Activated naive CD4-positive, alpha-beta T cell treated with anti-CD3 and anti-CD28 coated beads, Interleukin-2, amount 10 ng/mL, durations not matched to agents 7 days and 5 days (primary cell): ENCODE measurements at places on chromosomes 5 and 9.

DNA sequence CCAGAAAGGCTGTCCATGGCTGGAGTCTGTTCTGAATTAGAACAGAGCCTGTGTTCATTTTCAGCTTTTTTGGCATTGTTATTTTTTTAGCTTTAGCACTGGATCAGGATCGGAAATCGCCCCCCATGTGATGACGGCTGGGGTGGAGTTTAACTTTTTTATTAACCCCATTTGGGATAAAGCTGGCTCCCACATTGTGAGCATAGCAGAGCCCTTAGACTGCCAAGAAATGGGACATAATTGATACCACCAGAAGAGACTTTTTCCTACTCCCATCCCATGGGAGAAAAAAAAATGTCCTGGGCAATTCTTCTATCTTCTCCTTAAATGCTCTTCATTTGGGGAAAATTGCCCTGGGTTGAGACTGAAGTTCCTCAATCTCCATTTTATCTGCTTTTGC lies 52.4 kb downstream of the SLIT3 start:
- no peak for DNase-seq

DNA sequence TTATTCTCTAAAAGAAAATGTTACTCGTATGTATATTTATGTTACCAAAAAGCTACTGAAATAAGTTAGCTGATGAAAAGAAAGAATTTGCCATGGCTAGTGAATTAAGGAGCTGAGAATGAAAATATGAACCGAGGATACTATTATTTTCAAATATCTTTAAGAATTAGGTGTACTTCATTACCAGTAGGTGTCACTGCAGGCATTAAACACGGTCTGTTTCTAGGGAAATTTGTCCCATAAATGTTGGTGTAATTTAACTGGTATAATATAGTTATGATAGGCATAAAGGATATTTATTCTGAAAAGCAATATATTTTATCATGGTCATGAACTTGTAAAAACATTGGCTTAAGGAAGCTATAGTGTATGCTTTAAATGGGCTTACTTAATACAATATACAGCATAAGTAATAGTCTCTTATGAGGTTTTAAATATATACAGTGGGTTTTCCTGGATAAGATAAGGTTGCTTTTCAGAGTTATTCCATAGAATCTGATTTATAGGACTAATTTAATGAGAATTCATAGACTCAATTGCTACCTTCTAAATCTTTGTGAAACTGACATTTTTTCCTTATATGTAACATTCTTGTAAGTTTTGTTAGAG lies 72.4 kb upstream of the MPDZ start:
- DNase-seq, result no peak

- DNase-seq, result no peak
Observed at GRCh38 chr9:69874301-69875060, 53.9 kb downstream of the CFAP95 start.

DNA sequence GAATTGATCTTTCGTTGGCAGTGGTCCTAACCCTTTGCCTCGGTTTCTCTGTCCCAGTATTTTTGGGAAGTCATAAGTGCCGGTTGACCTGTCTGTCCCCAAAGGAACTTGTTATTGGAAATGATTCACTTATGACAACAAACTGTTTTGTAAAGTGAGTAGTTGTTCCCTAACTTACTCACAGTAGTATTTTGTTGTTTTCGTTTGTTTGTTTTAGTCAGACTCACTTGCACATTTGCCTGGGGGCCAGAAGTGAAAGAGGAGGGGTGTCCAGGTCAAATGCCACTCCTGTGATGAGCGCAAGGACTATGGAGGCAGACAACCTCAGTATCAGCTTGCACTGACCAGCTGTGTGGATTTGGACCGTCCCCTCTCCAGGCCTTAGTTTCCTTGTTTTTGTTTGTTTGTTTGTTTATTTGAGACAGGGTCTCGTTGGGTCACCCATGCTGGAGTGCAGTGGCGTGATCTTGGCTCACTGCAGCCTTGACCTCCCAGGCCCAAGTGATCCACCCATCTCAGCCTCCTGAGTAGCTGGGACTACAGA lies 47.3 kb downstream of the ANKRD55 start:
- no peak for DNase-seq

GRCh38 chr5:72633649-72634048 lies 126.4 kb upstream of the ZNF366 start:
- no peak for DNase-seq

- DNase-seq, result no peak
Observed at GRCh38 chr5:2680979-2681378, 70.5 kb downstream of the IRX2 start.

DNA sequence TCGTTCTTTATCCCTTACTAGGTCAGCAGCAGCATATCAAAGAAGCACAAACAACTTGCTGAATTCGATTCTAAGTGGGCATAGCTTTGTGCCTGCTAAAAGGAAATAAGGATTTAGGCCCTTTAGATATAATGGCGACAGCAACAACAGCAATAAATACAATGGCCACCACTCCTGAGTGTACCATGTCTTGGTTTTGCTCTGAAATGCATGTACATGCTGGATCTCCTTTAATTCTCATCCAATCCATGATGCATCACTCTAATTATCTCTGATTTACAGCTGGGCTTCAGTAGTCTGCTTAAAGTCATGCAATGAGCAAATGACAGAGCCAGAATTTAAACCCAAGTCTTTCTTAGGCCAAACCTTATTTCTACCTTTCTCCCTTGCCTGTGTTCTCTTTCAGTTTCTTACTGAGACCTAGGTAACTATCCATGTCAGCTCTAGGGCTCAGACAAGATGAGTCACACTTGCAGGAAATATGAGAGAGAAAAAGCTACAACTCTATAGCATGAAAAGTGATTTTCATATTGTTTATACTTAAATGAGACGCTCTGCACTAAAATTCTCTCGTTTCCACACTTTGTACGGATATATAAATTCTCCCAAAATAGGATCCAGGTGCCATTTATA lies 111.8 kb downstream of the HMHB1 start:
- DNase-seq, result no peak

- peak; percentile 52 for DNase-seq
Observed at GRCh38 chr5:139481122-139481533, 1.4 kb downstream of the STING1 start.

GRCh38 chr9:124869466-124869985 lies 7.6 kb downstream of the ARPC5L start:
- peak; percentile 65 for DNase-seq

GRCh38 chr5:142810743-142811290 lies 40.6 kb downstream of the ARHGAP26 start:
- no peak for DNase-seq

- DNase-seq, result no peak
Observed at GRCh38 chr5:116554764-116555163, 19.9 kb downstream of the SEMA6A start.

GRCh38 chr5:6705088-6705487 lies 8.1 kb upstream of the TENT4A start:
- no peak for DNase-seq

GRCh38 chr9:135994501-135995192 lies 33.5 kb upstream of the UBAC1 start:
- DNase-seq, result no peak

GRCh38 chr5:179837076-179838011 lies 16.6 kb downstream of the SQSTM1 start:
- no peak for DNase-seq

DNA sequence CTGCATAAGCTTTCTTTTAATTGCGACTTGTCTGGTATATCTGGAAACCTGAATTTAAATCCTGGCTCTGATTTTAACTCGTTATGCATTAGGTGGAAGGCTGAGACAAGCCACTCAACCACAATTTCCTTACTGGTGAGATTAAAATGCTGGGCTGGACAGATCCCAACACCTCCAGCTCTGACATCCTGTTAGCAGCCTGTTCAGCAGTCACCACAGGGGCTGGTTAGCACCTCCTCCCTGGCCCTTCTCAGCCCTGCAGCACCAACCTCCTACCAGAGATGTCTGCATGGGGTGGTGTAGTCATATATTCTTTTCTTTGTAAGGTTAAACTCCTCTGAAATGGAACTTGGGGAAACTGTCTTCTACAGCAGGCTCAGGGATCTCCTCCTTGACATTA lies 156.5 kb upstream of the NFIL3 start:
- no peak for DNase-seq

GRCh38 chr9:36866840-36867239 lies 167.2 kb downstream of the PAX5 start:
- no peak for DNase-seq

DNA sequence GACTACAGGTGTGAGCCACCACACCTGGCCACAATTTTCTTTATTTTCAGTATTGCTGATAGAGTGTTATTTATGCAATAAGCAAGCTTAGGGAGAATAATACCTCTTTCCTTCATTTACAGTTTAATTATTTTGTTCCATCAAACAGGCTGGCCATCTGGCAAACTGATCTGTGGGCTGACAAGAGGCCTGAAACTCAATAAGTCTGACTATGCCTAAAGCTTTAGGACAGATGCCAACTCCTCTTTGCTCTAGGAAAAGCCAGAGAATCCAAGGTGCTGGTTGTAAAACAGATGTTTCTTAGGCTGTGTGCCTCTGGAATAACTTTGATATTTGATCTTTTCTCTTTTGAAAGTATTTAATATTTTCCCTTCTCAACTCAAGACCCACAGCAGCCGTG lies 98.4 kb downstream of the TARS1 start:
- no peak for DNase-seq

DNA sequence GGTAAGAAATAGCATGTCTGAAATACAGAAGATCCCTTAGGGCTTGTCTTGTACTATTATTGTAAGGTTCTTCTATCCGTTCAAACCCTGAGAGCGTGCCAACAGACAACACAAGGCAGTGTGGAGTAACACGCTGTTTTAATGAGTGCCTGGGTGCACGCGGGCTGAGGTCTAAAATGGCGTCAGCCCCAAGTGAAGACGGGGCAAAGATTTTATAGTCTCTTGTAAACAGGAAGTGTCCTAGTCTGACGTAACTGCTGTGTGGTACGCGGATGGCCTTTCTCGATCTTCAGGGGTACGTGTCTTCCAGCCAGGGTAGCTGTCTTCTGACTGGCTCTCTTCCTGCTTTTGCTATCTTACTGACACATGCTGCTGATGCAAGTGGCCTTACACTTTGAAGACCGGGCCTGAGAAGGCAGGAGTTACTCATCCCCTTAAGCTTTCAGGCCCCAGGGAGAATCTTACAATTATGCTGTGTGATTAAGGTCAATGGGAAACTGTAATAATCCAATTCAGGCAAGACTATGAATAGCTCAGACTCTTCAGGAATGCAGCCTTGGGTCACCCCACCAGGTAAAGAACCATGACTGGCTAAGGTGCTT lies 1812.0 kb upstream of the CDH9 start:
- DNase-seq, result no peak

- no peak for DNase-seq
Observed at GRCh38 chr5:138545919-138546562, 3.0 kb upstream of the ETF1 start.

DNA sequence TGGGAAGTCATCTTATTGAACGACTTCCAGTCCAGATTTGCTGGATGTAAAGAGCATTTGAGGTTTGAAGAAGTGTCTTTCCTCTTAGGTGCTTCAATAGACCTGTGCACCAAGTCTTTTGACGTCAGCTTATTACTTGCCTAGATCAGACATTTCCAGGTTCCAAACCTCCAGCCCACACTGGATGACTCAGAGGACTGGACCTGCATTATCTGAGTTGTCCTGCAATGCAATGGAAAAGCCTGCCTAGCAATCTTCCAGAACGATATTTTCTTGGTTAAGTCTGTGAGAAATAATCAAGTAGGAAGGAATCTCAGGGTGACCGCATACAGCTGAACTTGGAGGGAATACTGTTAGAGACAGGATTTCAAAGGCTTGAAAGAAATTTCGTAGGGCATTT lies 147.2 kb upstream of the MOCS2 start:
- no peak for DNase-seq

DNA sequence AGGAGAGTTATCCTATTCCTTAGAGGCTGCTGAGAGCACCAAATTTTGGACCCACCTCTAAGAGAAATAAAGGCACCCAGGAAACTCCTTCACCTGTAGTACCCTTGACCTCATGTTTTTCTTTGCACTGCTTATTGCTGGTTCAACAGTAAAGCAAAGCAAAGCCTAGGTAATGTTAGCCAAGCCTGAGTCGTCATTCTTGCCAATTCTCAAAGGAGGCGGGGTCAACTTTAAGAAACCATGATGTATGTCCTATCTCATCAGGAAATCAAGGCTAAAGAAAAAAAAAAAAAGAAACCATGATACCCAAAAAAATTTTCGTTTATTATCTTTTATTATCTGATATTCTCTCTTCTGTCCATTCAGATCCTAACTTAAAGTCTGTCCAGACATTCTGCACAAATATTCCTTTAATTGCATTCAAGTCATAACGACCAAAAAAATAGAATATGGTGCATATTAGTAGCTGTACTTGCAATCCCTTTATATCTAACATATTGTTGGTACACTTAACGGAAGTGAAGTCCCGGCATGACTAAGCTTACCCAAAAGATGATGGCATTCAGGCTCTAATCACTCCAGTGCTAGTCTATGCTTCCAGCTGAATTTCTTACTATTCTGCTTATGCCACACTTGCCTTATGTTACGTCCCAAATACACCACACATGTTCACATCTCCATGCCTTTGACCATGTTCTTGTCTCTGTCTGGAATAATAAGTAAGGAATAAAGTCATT lies 1.8 kb downstream of the AUH start:
- no peak for DNase-seq

DNA sequence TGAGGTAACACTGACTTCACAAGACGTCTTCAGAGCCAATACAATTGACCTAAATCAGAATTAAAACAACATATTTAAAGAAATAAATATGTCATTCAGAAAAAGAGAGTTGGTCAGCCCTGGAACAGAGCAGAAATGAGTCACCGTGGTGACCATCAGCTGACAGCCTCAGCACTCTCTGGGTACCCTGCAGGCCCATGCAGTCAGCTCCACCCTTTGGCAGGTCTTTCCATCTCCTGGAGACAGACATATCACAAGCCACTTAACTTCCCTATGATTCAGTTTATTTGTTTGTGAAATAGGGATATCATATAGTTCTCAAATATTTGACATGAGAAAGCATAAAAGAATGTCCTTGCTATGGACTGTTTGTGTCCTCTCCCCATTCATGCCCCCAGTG lies 151.6 kb upstream of the MEF2C start:
- DNase-seq, result no peak

DNA sequence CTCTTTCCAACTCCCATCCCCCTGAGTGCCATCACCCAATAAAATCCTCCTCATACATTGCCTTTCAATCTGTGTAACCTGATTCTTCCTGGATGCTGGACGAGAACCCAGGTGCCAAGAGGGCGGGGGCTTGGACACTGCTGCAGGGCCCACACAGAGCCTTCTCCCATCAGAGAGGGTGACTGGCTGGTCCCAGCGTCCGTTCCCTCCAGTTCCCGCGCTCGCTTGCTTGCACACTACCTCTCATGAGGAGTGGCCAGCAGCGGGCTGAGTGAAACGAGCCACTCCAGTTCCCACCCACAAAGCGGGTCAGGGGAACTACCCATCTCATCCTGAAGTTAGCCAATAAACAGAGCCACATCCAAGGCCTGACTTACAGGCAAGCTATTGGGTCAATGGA lies 602.6 kb upstream of the ADAMTS16 start:
- no peak for DNase-seq

- DNase-seq, result no peak
Observed at GRCh38 chr5:153797484-153797883, 241.2 kb downstream of the FAM114A2 start.

GRCh38 chr5:51201024-51201423 lies 182.2 kb upstream of the ISL1 start:
- DNase-seq, result no peak
